Tibial artery (tissue), 4 donors: ENCODE measurements at places on chromosomes 12 and 14.
A peak's percentile ranks its signal among the peaks of the same experiment; 100 is the strongest.

GRCh38 chr12:50859621-50860310, 17.0 kb downstream of the TMPRSS12 start:
- DNase-seq, result no peak

DNA sequence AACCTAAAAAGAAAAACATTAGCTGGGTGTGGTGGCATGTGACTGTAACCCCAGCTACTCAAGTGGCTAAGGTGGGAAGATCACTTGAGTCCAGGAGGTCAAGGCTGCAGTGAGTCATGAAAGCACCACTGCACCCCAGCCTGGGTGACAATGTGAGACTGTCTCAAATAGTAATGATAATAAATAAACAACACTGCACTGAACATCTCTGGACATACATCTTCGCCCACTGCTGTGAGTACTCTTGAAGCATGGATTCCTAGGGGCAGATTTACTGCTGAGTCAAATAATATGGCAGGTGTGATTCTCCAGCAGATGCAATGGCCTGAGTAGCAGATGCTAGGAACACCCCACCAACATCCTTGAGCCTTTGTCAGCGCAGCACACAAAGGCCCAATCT, 23.6 kb downstream of the ABCB9 start:
- no peak for DNase-seq

DNA sequence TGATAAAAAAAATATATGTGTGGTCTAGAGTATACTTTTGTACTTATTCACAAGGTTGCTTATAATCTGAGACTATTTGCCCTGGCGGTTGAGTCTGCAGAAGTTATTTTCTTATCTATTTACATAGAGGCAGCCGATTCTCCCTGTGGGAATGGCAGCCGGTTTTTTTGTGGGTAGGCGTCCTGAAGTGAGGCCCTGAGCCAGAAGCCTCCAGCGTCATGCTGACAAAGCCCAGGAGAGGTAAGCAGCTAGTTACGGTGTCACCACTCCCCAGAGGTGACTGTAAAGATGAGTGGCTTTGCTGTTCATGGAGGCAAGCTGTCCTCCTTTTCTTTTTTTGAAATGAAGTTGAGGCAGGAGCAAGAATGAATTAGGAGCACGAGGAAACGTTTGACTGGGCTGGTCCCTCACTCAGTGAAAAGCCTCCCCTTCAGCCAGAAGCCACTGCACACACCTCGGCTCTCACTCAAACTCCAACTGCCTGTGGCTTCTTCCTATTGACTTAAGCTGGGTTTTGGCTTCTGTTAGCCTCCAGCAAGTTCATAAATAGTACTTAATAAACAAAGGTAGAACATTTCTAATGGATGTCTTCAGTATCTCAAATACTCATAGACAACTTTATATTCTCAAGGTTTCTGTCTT, 21.5 kb downstream of the PAX9 start:
- DNase-seq, result no peak

- no peak for DNase-seq
Observed at GRCh38 chr12:116968986-116969385, 58.2 kb downstream of the FBXW8 start.

GRCh38 chr14:81309511-81309910, 88.8 kb upstream of the GTF2A1 start:
- no peak for DNase-seq

DNA sequence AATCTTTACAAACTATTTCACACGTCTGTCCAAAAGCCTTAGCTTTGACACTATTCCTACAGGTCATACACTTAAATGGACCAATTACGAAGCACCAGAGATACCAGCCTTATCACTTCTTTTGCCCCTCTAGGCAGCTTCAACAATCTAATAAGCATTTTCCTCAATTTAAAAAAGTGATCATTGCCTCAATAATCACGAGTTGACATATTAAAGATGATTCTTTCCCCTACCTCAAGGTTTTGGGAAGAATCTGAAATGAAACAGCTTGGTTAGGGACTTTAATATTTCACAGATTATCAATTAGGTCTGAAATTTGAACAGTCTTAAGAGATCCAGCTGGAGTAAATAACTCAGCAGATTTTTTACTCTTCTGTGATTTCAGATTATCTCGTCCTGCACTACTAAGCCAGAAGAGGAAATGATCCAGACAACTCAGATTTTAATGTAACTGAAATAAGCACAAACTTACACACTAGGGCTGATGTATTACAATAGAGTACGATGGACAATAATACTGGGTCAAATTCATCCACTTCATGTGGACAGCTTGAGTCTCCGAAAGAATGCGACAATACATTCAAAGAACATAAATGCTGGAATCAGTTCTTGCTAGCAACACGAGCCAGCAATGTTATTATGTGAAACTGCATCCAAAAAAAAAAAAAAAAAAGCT, 15.9 kb downstream of the UBE2N start:
- no peak for DNase-seq

GRCh38 chr12:124391340-124392261, 96.7 kb downstream of the RFLNA start:
- peak; percentile 81 for DNase-seq

- DNase-seq, result no peak
Observed at GRCh38 chr12:38541849-38542248, 225.3 kb downstream of the ALG10B start.

DNA sequence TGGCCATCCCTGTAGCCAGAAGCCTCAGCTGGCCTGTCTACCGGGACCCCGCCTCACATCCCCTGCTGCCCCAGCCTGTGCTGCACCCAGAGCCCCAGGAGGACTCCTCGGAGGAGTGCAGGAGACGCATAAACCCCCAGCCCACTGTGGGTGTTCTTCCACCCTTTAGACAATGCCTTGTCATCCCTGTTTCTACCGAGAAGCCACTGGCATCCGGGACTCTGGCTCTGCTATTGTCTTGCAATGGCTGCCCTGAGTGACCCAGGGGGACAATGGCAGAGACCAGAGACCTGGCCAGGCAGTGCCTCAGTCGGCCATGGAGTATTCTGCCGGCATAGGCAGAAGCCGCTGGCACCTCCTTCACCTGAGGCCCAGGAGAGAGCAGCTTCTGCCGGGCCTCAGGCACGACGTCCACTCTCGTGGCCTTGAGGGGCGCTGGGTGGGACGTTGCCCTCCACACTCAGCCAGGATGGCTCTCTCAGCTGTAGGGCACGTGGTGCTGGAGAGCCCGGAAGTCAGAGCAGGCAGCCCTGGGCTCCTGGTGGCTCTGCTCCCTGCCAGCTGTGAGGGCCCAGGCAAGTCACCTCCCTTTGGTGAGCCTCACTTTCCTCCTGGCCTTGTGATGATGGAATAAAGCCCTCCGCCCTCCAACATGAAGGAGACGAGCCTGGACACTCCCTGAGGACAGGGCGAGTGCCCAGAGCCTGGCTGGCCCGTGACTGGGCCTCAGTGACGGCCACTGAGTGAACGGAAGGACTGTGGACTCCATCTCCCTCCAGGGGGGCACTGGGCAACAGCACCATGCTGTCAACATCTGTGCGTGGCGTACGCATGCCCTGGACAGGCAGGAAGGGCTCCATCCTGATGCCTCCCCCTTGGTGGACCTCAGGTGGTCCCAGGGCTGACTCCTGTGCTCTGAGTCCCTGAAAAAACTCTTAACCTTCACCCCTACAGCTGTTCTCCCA, 41.0 kb downstream of the TRAFD1 start:
- DNase-seq, result no peak

DNA sequence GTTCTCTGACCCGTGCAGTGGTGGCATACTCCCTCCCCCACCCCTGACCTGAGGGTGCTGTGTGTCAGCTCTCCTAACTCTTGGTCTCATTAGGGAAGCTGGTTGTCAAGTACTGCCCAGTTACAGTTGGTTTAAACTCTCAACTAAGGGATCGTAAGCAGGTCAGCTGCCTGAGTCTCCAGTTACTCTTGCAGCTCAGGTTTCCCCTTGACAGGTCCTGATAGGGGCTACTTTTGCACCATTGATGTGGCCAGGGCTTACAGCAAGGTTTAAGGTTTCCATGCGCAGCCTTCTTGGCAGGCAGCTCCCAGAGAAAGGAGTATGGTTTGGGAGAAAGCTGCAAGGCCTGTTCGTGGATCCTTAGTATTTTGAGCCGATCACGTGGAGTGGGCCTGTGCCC, 74.5 kb downstream of the ETV6 start:
- no peak for DNase-seq
